ENCODE measurements at places on chromosomes 5 and 9. TPM values are rescaled to one million over a fixed set of nuclear protein-coding genes. Genes with fewer than 3 reads are reported as not detected.

GRCh38 chr5:123199527-123199926 is 110.5 kb downstream of the PRDM6 start:
- no peaks in the 10 kb centered on the region for H3K36me3 ChIP-seq
- DNase-seq = no peak

- no peak for DNase-seq
- H3K4me1 ChIP-seq = peaks cover 39% of the 10 kb centered on the region
- H3K36me3 ChIP-seq = peaks cover 11% of the 10 kb centered on the region
- no peak overlapping the region for H3K4me3 ChIP-seq
- no peaks in the 10 kb centered on the region for H3K27me3 ChIP-seq
Observed at GRCh38 chr5:139705191-139705590, 57.0 kb downstream of the CXXC5 start.

- no peaks in the 10 kb centered on the region for H3K27me3 ChIP-seq
- H3K27ac ChIP-seq = no peak overlapping the region
- H3K4me3 ChIP-seq = no peak overlapping the region
- DNase-seq = no peak
- H3K4me1 ChIP-seq = peaks cover 11% of the 10 kb centered on the region
Observed at GRCh38 chr9:133140174-133140505, 19.1 kb upstream of the RALGDS start.

DNA sequence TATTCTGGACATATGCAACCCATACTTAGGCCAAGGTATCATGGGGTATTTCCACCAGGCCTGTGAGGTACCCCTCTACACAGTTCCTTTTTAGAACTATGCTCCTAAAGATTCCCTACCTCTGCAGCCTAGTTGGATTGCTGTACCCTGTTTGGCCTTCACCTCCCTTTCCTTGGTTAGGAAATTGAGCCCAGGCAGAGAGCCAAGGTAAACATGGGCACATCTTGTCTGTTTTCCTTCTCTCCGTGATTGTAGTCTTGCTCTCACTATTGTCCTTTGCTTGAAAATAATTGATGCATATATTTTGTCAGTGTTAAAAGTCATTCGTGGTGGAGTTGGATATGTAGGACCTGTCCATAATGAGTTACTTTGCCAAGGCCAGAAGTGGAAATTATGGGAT is 26.7 kb downstream of the BDP1 start:
- peak; percentile 40 for DNase-seq
- no peak overlapping the region for H3K4me3 ChIP-seq
- H3K27me3 ChIP-seq = no peaks in the 10 kb centered on the region
- H3K27ac ChIP-seq = peak overlapping the region; percentile 13

HSD17B3 gene
- 1.2 TPM for total RNA-seq

Data from Calu3 (cell line).